ENCODE measurements at places on chromosomes 6 and 20.

GRCh38 chr20:44089987-44090674 is 96.9 kb downstream of the JPH2 start:
- DNase-seq = peak; percentile 62

DNA sequence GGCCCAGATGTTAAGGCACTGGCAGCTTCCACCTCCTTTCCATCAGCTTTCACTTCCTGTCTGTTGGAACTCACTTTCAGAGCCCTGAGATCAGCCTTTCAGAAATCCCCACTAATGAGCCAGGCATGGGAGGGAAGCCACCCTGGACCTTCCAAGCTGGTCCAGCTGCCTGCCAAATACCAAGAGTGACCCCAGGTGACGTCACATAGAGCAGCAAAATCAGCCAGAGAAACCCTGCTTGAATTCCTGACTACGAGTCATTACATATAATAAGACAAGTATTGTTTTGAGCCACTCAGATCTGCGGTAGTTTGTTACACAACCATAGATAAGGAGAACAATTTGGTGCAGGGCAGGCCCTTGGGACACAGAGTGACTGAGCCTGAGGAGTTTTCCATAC is 556.0 kb upstream of the JAG1 start:
- peak; percentile 96 for DNase-seq

- no peak for DNase-seq
Observed at GRCh38 chr20:18187020-18187419, 49.4 kb downstream of the KAT14 start.

DNA sequence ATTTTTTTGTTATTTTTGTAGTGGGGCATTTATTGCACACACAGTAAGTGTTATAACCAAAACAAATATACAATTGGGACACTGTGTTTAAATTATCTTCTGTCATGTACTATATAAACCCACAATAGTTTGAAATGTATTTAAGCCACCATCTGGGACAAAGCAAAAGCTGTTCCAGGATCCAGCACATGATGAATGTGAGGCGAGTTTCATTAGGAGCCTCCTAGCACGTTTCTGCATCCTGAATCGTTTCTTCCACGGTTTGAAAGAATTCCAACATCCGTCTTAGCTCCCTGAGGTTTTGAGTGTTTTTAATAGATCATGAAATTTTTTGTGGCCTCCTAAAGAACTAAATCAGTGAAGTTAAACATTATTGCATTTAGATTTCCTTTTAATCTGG is 65.8 kb downstream of the EYA4 start:
- no peak for DNase-seq

DNA sequence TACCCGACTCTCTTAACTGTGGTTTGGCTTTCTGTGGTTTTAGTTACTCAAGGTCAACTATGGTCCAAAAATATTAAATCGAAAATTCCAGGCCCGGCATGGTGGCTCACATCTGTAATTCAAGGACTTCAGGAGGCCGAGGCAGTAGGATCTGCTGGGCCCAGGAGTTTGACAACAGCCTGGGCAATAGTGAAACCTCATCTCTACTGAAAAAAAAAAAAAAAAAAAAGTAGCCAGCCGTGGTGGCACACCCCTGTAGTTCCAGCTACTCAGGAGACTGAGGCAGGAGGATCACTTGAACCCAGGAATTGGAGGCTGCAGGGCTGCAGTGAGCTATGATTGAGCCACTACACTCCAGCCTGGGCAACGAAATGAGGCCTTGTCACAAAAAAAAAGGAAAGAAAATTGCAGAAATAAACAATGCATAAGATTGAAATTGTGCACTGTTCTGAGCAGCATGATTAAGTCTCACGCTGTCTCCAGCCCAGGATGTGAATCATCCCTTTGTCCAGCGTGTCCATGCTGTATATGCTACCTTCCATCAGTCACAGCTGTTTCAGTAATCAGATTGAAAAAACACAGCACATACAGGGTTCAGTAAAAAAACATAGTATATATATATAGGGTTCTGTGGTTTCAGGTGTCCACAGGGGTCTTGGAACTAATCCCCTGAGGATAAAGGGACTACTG is 40.7 kb downstream of the RGS17 start:
- no peak for DNase-seq

DNA sequence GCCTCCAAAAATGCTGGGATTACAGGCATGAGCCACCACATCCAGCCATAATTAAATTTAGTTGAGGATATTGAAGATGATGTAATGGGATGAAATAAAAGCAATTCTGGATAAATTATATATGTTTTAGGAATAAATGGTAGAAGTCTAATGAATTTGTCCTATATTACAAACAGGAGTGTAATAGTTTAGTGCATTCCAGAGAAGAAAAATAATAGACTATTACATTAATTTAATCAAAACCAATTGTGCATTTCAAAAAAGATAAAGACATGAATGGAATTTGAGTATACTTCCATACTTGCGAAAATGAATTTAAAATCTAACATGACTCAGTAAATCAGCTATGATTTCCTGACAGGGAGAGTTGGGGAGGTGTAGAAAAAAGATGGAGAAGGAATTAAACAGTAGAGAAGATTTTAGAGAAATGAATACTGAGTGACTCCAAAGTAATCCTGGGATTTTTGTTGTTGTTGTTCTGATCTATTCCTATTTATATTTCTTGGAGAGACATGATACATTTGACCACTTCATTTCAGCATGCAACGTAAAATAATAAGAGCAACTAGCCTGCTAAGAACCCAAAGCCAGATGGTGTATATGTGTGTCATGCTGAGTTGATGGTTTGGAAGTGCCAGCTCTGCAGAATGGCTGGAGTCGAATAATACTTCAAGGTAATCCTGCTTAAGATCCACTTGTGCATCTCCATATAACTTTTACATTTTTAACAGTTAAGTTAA is 67.4 kb downstream of the AIG1 start:
- DNase-seq = no peak

DNA sequence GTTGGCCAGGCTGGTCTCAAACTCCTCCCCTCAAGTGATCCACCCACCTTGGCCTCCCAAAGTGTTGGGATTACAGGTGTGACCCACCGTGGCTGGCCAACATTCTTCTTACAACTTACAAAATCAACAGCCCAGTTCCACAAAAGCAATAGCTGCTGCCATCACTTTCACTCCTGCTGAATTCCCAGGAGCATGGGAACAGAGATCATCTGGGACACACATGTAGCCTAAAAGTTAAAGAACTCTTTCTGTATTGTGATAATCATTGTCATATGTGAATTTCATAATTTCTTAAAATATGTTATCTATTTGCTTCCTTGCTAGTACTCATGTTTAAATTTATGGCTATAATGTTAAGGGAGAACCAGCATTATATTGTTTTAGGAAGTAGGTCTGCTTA is 51.7 kb downstream of the NCOA6 start:
- no peak for DNase-seq

DNA sequence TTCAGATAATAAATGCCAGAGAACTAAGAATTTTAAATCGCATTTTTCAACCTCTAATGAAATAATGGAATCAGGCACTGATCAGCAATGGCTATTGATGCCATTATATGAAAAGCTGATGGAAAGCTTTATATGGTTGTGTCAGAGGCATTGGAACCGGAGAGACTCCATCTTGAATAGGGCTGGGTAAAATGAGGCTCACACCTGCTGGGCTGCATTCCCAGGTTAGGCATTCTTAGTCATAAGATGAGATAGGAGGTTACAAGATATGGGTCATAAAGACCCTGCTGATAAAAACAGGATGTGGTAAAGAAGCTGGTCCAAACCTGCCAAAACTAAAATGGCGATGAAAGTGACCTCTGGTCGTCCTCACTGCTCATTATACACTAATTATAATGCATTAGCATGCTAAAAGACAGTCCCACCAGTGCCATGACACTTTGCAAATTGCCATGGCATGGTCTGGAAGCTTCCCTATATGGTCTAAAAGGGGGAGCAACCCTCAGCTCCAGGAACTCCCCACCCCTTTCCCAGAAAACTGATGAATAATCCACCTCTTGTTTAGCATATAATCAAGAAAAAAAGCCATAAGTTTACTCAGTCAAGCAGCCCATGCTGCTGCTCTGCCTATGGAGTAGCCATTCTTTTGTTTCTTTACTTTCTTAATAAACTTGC is 40.2 kb upstream of the CD83 start:
- no peak for DNase-seq

- DNase-seq = no peak
Observed at GRCh38 chr6:144162977-144163376, 12.7 kb downstream of the STX11 start.

DNA sequence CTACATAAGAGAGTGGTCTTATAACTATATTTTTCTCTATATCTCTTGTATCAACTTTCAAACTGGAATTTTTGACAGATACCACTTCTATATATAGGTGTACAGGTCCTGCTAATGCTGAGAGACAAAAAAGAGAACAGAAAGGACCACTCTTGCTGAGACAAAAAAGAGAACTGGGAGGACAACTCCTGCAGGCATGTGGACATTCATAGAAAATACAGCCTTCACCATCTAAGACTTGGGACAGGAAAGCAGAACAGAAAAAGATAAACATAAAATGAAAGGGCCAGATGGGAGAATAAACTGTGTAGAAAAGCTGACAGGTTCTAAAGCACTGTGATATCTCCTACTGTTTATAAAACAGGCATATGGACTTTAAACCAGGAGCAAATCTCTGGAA is 541.0 kb upstream of the ADGRB3 start:
- DNase-seq = no peak
